ENCODE measurements at places on chromosomes 1 and 21.

DNA sequence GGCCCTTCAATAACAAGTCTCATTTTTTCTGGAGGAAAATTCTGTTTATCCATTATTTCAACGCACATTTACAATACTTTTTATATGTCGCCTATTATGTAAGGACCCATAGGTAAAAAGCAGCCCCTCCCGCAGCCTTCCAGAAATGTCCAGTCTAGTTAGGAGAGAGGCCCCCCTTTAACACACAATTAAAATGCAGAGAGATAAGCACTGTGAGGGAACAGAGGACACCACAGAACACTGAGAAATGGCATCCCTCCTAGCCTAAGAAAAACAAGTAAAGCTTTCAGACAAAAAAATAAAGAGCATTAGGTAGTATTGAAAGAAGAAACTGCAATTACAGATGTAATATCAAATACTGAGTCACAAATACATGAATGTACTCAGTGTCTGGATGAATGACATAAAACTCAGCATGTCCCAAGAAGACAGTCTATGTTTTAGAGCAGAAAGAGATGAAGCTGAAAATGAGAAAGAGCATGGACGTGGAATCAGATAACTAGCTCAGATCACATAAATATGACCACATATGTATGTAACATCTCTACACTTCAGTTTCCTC is 62.9 kb downstream of the DAB1 start:
- no peak for DNase-seq

DNA sequence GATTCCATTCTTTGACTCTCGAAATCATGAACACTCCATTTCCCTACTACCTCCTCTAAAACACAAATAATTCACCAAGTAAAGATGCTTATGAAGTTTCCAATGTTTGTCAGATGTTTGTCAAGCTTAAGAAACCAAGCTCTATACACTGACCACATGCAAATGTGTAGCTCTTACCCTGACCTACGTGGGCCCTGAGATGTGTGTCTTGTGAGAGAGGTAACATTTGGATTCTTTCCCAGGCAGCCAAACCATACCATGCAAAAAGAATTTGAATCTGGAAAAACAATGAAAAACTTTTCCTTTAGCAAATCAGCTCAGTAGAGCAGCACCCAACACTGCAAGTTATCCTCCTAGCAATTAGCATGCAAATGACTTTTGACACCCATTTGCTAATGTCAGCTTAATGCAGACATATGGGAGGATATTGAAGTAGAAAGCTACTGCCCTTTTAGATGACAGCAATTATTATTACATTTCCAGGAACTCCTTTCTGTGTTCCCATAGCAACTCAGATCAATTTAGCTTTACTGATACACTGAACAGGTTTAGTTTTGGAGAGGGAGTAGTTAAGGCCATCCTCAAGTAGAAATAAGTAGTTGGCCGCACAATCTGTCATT is 83.2 kb upstream of the RGS4 start:
- no peak for DNase-seq

DNA sequence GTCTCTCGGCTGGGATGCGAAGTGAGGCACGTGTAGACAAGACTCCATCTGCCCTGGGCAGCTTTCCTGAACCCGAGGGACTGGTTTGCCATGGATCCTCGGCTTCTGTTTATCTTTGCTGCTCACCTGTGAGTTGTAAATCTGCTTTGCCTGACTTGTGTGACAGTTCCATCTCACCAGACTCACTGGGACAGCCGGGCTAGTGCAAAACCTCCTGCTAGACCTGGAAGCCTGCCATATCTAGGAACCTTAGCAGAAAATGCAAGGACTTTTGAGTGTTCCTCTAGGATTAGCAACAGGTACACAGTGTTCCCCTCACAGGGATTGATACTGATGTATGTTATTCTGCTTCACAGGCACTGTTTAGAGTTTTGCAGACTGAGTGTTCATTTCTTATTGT is 218.6 kb downstream of the URB2 start:
- no peak for DNase-seq

GRCh38 chr1:117695796-117696490 is 90.1 kb downstream of the TENT5C start:
- peak; percentile 53 for DNase-seq

DNA sequence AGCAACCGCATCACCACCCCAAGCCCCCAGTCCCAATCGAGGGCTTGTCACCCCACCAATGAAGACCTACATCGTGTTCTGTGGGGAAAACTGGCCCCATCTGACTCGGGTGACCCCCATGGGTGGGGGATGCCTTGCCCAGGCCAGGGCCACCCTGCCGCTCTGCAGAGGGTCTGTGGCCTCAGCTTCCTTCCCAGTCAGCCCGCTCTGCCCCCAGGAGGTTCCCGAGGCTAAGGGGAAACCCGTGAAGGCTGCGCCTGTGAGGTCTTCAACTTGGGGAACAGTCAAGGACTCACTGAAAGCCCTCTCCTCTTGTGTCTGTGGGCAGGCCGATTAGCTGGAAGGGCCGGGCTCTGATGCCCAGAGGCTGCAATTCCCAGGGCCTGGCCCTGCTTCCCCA is 2.0 kb downstream of the SRARP start:
- DNase-seq: peak; percentile 28

DNA sequence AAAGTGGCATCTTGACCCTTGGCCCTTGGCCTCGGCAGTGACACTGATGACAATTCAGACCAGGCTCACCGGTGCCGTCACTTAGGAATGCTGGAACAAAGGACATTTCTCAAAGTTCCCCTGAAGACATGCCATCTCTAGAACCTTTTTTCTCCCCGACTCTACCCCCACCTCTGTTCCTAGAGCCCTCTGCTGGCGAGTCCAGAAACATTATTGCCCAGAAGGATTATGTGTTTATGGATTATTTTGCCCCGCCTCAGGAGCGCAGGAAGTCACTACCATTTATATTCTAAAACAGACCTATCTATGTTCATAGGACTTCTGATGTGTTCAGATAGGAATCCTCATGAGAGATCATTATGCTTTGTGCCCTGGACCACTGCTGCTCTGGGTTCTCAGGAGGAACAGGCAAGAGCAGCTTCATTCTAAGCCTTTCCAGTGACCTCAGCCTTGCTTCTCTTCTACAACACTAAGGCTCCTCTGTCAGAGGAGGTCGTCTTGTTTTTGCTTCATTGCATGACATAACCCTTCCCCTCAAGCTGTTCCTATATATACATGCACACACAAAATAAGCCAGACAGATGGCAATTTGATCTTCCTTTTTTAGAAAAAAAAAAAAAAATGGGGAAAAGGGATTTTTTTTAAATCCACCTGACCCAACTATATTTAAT is 12.4 kb upstream of the SHISA4 start:
- no peak for DNase-seq

- no peak for DNase-seq
These were observed 1115.1 kb downstream of the PLA2G4A start for GRCh38 chr1:187943606-187944403.

- no peak for DNase-seq
These were observed 95.8 kb downstream of the CDC7 start for GRCh38 chr1:91596474-91596873.

- DNase-seq: no peak
These were observed 61.9 kb upstream of the ADGRL2 start for GRCh38 chr1:81738875-81739274.

DNA sequence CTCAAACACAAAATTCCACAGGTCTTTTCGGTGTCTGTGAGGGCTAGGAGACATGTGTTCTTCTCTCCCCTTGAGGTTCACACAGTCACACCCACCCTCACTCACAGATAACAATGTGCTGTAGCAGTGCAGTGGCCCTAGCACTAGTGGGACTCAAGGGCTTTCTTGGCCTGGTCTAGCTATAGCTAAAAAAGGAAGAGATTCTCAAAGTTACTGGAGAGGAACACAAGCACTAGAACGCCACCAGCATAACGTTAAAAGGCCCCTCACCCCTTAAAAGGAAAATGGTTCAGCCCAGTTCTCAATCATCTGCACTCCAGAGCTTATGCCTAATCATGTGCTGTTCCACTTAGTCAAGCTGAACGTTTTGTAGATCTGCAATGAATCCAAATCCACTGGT is 39.5 kb downstream of the RGS8 start:
- DNase-seq: no peak

- no peak for DNase-seq
These were observed 33.7 kb downstream of the PSEN2 start for GRCh38 chr1:226903819-226904716.

DNA sequence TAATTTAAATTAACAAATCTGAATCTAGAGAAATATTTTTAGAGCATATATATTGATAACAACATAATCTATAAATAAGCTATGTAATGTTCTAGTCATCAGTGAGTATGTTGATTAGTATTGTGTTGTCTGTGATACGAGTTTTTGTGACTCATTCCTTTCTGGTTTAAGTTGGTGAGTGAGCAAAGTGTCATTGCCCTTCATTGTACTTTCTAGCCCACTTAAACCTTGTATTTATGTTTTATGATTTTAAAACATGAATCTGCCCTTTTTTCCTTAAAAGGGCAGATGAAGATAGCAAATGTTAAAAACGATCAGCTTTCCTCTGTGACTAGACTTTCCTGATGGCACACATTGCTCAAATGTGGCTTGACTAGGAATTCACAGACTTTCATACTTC is 38.5 kb downstream of the MACO1 start:
- no peak for DNase-seq

DNA sequence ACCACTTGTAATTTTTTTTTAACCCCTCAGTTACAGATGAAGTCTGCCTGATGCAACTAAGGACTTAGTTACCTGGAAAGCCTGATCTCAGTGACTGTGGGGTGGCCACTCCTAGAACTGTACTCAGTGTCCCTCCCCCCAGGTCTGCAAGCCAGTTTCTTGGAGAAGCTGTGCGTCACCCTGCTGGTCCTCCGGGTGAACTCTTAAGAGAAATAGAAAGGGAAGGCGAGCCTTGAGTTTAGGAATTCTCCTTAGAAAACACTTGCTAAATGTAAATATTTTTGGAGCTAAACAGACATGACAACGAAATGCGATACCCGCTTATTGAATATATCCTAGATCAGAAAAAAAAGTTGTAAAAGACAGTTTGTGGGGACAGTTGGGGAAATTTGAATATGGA is 730 bp downstream of the SLC16A4 start:
- no peak for DNase-seq

All from H9 (cell line).